ENCODE measurements at places on chromosomes 2 and 18.

DNA sequence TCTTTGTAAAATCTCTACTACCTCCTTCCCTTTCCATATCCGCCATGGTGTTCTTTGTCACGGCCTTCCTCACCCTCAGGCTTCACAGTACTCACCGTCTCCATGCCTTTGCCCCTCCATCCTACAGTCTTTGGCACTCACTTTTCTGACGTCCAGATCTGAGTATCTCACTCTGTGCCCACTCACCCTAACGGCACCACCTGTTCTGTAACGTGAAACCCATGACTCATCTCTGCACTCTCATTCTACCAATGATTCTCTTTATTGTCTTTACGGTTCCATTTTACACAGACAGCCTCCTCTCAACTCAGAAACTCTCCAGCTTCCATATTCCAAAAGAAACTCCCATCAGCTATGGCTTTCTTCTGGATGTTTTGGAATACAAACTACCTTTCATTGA, 56.7 kb downstream of the NETO1 start:
- no peak for DNase-seq

DNA sequence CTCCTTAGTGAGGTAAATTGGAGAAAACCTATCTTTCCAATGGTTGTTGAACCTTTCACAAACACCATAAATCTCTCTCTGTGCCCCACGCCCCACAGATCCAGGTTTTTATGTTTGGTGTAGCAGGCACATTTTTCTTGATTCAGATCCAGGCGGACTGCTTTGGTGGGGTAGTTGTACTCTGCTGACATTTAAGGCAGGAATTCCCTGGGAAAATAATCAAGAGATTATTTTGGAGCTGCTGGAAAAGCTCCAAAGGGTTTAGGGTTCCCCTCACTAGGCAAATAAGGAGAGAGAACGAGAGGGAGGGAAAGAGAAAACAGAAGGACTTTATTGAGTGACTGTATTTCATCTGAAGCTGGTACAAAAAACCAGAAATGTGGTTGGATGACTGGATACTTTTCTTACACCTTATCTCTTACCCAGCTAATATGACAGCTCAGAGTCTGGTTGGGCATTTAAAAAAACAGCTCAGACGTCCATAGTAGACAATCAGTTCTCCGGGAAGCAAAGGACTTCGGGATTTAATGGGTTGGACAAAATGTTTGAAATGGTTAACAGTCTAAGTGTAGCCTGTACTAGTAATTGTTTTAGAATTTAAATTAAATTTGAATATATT, 3.6 kb upstream of the AQP4 start:
- no peak for DNase-seq

DNA sequence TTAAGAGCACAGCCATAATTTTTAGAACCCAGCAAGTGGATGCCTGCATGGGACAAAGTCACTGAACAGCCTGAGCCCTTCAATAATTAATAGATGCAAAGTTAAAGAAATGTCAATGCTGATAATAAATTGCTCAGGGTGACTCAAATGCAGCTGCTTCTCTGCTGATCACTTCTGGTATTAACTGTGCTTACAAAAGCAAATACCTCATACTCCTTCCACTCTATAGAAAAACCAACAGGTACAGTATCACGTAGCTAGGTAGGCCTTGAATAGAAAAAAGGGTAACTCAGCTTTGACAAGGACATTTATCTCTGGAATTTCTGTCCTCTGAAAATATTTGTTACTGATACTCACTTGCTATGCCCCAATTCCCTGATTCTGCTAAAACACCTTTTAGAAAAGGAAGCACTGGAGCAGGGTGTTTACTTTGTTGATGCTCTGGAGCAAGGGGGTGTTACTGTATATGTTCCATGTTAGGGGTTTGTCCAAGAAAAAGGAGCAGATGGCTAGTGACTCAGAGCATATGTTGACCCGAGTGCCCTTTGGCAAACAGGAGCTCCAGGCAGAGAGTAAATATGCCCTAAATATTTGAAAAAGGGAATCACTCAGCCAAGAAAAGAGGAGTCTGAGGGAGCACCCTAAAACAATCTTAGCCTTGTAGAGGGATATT, 59.1 kb upstream of the RTN4 start:
- DNase-seq: no peak

- no peak for DNase-seq
These were observed 42.3 kb upstream of the IMP4 start for GRCh38 chr2:130300258-130300969.

GRCh38 chr2:57119141-57119540, 927.5 kb upstream of the VRK2 start:
- DNase-seq: no peak

GRCh38 chr2:134308474-134309385, 54.9 kb downstream of the MGAT5 start:
- no peak for DNase-seq

DNA sequence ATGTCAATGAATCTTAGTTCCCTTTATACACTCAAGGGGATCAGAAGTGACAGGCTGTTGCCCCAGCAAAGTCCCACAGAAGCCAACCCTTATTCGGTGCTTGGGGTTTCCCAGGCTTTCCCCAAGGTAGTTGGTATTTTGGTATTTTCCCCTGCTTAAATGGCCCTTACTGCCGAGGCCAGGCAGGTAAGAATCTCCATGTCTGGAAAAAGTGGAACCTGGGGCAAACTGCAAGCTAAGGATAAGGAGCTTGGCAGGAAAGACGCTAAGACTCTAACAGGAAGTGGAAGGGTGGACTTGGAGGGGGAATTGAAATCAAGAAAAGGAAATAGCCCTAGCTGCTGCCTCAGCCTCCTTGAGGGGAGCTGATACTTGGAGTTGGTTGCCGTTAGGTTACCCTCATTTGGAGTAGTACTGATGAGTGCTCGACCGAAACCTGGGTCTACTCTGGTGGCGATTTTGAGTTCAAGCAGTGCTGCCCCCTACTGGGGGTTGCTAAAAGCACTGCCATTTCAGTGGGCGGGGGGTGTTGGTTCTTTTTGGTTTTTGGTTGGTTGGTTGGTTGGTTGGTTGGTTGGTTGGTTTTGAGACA, 3.3 kb upstream of the GPBAR1 start:
- DNase-seq: peak; percentile 88

DNA sequence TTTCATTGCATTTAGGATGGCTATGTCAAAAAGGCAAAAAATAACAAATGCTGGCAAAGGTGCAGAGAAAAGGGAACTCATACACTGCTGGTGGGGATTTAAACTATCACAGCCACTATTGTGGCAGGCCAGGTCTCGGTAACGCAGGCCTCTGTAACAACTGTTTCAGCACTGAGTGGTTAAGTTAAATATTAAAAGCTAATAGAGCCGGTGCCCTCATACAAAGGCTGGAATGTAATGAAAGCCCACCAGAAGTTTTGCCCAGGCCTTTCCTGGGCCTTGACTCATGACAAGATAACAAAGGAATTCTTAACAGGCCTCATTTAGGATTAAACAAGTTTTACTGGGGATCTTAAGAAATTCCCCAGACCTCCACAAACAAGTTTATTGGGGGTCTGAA, 10.7 kb downstream of the MERTK start:
- DNase-seq: no peak

- no peak for DNase-seq
These were observed 32.2 kb downstream of the PELI1 start for GRCh38 chr2:64112016-64112415.

DNA sequence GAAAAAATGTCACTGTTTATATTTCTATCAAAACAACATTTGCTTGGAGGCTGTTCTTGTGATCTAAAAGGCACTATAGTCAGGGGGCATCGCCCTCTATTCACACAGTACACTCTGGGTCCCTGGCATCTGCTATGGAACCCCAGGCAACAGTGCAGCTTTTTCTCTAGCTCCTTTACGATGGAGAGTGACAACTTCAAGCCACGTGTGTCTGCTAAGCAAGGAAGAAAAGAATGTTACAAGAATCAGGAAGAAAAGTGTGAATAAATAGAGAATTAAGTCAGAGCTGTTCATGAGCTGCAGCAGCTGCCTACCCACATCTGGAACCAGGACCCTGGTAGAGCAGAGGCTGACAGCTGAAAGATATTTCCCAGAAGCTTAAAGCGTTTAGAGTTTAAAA, 11.2 kb downstream of the RND3 start:
- no peak for DNase-seq

DNA sequence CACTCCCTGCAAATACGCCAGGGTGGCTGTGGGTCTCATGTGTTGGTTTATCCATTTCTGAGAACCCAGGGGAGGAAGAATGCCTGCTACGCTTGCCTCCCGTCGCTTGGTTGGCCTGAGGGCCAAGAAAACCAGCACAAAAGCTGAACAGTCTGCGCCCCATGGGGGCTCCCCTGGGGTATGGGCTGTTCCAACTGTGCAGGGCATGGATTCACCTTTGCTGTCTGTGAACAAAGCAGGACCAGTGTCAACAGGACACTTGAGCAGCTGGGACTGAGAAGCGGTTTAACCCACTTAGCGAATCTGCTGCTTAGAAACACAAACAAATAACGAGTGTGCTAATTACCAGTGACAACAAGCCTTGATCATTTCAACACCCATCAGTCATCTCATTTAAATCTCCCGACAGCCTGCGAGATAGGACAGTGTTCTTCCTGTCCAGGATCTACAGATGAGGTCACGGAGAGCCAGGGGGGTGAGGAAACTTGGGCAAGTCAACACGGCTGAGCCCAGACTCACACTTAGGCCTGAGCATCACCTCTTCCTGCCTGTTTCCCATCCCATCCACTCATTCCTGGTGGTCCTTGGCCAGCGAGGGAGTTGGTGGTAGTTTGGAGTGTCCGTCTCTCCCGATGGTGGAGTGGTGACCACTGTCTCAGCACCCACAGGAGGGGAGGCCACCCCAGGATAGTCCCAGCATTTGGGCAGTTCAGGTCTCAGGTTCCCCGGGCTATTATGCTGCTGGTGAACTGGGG, 111.6 kb upstream of the HAAO start:
- DNase-seq: no peak

- no peak for DNase-seq
These were observed 14.0 kb downstream of the ALPG start for GRCh38 chr2:232420463-232421188.

DNA sequence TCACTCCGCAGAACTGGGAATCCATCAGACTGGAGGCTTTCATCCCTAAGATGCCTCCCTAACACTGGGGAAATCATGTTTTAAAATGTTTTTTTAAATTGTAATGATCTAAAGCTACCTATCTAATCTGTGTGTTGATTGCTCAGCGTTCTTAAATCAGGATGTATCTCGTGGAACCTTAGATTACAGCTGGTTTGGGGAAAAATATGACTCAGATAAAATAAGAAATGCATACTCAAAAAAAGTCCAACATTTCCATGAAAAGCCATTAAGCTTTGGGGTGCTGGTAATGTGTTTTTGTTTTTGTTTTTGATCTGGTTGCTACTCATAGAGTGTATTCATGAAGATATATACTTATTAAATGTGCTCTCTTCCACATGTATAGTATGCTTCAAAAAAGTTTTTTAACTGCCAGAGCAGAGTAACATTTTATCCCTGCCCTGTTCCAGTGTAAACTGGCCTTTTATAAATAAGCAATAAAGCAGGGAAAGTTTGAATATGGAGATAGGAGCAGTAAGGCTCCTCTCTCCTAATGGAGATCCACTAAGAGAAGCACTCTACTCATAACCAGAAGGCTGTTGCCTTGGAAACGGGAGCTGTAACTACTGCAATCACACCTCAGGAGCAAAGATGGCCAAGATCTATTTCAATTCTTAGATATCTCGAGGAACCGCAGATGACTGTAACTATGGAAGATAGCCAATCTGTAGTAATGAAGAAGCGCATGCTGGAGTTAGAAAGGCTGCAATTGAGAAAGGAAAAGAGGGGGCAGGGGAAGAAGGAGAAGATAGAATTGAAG, 41.6 kb downstream of the ANKRD44 start:
- DNase-seq: no peak

DNA sequence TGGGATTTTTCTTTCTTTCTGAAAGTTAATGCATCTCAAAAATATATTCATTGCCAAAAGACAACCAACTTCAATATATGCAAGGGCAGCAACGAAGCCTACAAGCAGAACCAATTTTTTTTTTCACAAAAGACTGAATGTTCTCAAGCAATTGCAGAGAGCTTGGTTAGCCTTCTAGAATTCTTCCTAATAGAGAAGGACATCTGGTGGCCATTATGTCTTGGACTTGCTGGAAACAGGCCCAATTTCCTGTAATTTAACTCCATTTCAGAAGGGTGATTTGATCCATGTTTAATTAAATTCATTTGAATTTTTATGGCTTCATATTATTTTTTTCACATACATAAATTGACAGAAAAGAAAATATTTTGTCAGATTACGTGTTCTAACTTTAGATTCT, 208.0 kb downstream of the TPGS2 start:
- no peak for DNase-seq

GRCh38 chr2:45452866-45453265, 158.2 kb downstream of the SRBD1 start:
- DNase-seq: no peak

GRCh38 chr2:2647141-2647541, 316.1 kb upstream of the MYT1L start:
- no peak for DNase-seq

GRCh38 chr2:54207666-54208195, 48.3 kb downstream of the TSPYL6 start:
- DNase-seq: no peak

DNA sequence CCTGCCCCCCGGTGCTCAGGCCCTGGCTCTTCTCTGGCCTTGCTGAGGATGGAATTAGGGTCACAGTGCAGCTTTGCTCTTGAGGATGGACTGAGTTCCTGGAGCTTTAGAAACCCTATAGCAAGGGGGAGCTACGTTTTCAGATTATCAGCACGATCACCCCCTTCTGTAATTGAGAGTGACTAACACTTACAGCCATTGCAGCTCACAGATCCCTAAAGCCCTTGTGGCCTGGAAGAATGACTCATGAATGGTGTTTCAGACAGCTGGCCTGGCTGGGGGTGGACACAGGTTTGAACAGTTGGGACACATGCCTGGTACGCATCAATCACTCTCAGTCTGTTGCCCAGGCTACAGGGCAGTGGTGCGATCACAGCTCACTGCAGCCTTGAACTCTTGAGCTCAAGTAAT, 79.7 kb upstream of the IGFBP5 start:
- DNase-seq: peak; percentile 26

- no peak for DNase-seq
These were observed 260.6 kb upstream of the NT5C1B start for GRCh38 chr2:18849841-18850578.

DNA sequence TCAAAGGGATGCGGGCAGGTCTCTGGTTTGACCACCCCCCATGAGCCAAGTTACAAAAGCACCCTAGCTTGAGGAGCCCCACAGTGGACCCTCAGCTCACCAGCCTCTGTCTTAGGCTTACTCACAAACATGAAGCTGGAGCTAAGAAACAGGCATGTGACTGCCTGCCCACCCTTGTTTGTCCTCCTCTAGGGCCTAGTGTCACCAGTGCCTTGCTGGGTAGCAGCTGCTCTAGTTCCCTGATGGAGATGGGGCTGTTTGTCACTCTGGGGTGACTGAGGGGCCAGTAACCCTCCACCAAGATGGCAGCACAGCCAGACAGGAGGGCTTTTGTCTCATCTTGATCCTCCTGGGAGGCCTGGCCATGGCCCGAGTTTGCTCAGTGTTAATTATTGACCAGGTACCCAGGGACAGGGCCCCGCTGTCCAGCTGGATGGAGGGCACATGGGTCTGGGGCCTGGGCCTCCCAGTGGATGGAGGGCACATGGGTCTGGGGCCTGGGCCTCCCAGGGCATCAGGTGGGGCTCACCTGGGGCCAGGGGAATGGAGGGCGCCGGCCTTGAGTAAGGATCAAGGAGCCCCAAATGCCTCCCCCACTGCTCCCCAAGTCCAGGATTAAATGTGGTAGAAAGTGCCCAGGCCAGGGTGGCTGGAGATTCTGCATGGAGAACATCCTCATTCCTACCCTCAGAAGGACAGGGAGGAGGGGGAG, 185.9 kb upstream of the HAAO start:
- DNase-seq: no peak

Measured in suppressor macrophage treated with lipopolysaccharide for 1 hour (primary cell).